ENCODE measurements at places on chromosomes 2 and 18.
A peak's percentile ranks its signal among the peaks of the same experiment; 100 is the strongest.

DNA sequence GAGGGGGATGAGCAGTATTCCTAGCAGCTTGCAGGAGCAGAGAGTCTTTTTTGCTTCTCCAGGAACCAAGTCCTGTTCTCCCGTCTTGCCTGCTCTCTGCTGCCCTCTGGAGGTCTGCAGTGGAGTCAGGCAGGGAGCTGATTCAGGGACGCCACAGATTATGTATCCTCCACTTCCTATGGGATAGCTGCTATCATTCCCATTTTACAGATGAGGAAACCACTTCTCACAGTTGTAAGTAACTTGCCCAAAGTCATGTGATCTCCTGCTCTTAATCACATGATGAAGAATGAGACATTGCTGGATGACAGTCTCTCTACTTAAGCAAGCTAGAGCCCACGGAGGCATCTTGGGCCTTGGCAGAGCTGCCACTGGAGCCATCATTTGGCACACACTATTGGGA, 8.3 kb downstream of the SLC4A5 start:
- DNase-seq, result peak; percentile 65

- no peak for DNase-seq
These were observed 44.2 kb upstream of the STAT4 start for GRCh38 chr2:191195021-191195420.

GRCh38 chr18:50848991-50849390, 29.2 kb upstream of the MRO start:
- no peak for DNase-seq

DNA sequence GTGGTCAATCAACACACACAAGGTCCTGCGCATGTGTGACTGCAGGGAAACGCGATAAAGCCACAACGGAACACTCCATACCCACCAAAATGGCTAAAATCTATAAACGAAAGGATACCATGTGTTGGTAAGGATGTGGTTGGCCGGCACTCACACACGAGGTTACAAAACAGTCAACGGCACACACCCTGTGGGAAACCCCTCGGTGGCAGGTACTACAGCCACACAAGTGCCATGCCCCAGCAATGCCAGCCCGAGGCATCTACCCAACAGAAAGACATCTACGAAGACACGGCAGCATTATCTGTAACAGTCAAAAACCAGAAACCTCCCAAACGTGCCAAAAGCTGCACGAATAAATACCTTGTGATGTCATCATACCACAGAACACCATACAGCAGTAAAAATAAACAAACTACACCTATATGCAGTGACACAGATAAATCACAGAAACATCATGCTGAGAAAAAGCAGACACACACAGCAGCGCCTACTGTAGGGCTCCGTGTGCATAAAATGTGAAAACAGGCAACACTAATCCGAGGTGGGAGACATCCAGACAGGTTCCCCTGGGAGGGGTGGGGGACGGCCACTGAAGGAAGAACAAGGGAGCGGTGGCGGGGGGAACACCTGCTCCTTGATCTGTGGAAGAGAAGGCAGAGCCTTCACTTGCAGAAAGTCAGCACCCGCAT, 36.7 kb downstream of the HDAC4 start:
- peak; percentile 81 for DNase-seq

GRCh38 chr2:189177251-189177840, 2.2 kb downstream of the COL5A2 start:
- DNase-seq, result no peak

GRCh38 chr2:152240559-152241231, 65.1 kb upstream of the STAM2 start:
- no peak for DNase-seq

DNA sequence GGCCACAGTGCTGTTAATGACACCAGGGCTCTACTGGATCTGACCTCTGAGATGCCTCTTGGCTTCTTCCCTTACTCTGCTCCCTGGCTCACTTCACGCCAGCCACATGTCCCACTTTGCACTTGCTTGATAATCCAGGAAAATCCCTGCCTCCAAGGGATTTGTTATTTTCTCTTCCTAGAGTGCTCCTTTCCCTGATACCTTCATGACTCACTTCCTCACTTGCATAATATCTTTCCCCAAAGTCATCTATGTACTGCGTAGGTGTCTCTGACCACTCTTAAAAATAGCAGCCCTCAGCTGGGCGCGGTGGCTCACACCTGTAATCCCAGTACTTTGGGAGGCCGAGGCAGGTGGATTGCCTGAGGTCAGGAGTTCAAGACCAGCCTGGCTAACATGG, 572.3 kb downstream of the PLCL1 start:
- no peak for DNase-seq

DNA sequence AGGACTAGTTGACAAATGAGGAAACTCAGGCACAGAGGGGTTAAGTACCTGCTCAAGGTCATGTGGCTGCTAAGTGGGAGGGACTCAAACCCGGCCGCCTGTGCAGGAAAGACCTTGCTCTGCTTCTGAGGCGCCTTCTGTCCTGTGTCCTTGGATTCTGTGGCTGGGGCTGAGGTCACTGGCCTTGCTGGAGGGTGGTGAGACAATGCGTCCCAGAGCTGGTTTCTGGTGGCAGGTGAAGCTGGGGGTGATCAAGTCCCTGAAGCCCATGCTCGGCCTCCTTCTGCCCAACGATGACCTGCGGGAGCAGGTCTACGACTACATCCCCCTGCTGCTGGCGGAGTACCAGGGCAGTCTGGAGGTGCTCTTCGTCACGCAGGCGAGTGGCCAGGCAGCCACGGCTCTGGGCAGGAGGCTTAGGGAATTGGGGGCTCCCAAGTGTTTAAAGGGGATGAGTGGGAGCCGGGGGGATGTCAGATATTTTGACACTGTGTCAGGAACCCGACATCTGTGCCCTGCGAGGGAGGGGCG, 16.1 kb downstream of the MROH2A start:
- no peak for DNase-seq

DNA sequence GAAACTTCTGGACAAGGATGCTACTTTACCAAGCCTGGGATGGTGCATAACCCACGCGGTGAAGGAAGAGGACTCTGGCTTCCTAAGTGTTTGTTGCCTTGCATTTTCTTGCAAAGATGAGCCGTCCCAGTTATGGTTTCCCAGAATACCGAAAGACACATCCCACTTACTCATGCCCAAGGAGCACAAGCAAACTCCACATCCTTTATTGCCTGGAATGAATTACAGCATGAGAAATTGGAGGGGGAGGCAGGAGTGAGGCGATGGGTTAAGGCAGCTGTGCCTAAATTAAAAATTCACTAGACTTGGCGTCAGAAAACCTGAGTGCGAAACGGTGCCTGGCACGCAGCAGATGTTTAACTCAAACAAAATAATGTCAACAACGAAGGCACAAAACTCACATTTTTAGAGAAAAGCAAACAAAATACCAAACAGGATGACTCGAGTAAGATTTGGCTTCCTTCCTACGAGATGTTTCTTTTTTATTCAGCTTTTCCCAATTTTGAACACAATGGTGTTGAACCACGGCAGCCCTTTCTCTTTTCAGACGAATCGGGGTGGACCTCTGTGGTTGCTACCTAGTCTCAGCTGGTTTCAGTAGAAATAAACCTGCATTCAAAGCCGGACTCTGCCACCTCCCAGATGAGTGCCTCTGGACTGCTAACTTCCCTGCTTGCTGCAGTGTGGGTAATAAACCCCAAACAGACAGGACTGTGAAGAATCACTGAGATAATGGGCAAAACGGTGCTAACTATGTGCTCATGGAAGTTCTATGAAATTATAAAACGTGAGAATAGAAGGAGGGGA, 100.3 kb upstream of the NCK2 start:
- no peak for DNase-seq

DNA sequence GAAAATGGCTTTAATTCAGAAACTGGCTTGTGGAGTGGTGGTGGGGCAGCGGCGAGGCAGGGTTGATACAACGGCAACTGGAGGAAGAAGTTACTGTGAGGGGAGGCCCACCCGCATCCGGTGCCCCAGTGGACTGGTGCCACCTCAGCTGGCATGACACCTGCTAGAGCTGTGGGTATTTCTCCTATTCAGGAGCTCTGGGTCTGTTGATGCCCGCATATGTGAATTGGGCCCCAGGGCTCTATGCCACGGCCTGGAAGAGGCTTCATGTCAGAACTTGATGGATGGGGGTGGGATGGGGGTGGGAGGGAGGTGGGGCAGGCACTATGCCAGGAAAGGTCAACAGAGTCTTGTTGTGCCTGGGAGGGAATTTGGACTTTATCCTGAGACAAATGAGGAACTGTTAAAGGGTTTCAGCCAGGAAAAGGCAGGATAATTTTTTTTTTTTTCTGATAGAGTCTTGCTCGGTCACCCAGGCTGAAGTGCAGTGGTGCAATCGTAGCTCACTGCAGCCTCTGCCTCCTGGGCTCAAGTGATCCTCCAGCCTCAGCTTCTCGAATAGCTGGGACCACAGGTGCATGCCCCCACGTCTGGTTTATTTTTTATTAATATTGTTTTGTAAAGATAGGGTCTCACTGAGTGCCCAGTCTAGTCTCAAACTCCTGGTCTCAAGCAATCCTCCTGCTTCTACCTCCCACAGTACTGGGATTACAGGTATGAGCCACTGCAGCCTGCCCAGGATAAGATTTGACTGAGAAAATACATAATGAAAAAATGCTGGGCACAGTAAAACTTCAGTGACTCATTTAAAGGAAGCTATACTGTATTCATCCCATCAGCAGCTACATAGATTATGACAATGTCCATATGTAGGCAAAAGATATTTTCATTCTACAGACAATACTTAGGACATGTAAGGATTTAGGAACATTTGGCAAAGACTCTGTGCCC, 52.6 kb downstream of the SH2D6 start:
- no peak for DNase-seq

DNA sequence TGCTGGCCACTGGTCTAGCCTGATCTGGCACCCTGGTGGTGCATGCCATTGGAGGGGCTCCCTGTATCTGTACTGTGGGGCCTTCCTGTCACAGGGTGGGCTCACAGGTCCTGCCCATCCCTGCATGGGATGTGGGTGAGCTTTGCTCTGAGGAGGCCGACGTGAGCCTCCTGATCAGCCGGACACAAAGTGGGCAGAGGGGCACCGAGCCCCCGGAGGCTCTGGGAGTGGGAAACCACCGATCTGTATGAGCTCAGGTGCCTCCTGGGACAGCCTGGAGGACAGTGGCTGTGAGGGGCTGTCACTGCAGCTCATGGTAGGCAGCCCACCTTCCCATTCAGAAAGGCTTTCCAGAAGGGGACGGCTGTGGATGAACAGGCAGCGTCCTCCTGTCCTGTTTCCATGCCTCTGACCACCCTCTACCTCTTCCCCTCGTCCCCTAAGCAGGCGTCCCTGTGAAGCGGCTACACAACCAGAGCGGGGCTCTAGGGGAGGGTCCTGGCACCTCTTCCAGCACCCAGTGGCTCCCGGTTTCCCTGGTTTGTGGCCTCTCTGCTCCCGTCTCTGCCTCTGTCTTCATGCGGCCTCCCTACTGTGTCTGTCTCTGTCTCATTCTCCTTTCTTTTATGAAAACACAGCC, 112.5 kb upstream of the OTOS start:
- DNase-seq, result no peak

- no peak for DNase-seq
These were observed 17.2 kb downstream of the SULT1C2 start for GRCh38 chr2:108305901-108306300.

DNA sequence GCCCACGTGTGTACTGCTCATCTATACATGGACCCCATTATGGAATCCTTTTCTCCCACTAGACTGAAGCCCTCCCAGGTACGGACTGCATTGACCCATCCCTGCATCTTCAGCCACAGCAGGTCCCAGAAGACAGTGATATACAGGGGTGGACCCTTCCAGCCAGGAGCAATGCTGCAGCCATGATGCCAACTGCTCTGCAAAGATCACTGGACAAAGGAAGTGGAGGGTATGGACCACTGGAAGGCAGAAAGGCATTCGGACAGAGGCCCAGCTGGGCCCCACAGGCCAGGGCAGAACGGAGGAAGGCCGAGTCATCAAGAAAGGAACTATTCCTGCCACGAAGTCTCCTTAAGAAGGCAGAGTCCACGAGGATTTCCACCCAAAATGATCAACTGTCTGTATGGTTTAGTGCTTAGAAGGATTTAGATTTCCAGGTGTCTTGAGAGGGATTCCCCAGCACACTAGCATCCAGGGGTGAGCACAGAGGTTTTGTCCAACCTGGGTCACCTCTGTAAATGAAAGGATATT, 93.4 kb downstream of the TWIST2 start:
- DNase-seq, result no peak

All from CD4-positive, alpha-beta memory T cell (primary cell).